RWPE2 (cell line): ENCODE measurements at places on chromosomes 16 and 17.

DNA sequence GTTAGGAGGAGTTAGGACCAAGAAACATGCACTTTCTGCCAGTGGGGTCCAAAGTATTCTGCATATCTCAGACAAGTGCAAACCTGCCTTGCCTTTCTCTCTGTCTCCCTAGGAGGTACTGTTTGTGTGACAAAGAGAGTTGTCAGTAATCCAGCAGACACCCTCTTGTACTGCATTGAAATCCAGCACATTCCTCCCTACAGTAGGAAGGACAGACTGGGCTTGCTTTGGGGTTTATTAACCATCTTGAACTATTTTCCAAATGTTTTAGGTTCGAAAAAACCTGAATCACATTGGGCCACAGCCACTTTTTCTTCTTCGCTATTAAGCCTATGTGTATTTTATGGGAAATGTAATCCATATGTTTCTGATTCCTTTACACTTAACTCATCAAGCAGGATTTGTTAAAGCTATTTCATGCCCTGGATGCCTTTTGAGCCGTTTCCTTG, 204.2 kb upstream of the KCNJ16 start:
- no peak for DNase-seq

GRCh38 chr17:48198950-48199541, 91.5 kb downstream of the SNX11 start:
- no peak for DNase-seq

- DNase-seq, result no peak
Observed at GRCh38 chr16:69417520-69418199, 6.8 kb upstream of the CYB5B start.

DNA sequence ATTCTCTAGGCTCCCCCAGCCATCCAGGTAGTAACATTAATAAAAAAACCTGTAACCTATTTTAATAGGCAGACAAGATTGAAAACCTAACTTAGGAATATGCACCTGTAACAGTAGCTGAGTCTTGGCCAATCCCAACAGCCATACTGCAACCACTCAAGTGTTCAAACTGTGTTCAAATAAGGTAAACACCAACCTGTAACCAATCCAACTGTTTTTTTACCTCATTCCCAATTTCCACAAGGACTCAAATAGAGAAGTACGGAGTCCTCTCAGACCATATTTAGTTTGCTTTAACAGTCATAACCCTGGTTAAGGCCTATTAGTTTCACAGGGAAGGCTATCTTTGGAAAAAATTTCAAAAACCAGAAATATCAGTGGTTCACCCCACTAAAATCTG, 40.4 kb upstream of the NOS2 start:
- DNase-seq, result no peak

DNA sequence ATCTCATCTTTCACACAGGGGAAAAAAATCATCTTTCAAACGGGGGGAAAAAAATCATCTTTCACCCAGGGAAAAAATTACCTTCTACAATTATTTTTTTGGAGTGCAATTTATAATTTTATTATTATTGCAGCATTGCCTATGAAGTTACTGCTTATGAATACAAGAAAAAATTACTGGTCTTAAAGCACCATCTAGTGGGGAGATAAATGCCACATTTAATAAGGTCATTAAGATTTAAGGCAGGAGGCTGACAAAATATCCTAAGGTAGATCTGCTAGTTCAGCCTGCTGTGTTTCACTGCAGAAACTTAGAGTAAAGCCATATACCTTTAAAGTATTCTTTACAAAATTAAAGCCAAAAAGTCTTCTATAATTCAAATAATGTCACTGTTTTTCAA, 13.7 kb downstream of the SHCBP1 start:
- no peak for DNase-seq

GRCh38 chr16:87080571-87081167, 236.5 kb downstream of the C16orf95 start:
- no peak for DNase-seq

DNA sequence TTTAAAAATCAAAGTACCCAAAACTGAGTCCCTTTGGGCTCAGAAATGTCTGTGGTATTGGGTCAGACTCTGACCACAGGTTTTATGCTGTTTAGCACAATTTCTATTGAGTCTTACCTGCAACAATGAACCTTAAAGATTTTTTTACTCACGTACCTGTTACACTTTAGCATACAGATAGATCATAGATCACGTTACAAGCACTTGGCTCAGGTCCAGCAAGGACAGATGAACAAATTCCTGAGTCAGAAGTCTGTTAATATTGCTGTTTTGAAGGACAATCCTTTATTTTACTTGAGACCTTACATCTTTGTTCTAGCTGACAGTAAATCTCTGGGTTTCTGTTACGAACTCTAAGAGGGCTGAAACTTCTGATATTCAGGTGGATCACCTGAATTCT, 12.8 kb downstream of the SLC7A6OS start:
- no peak for DNase-seq

DNA sequence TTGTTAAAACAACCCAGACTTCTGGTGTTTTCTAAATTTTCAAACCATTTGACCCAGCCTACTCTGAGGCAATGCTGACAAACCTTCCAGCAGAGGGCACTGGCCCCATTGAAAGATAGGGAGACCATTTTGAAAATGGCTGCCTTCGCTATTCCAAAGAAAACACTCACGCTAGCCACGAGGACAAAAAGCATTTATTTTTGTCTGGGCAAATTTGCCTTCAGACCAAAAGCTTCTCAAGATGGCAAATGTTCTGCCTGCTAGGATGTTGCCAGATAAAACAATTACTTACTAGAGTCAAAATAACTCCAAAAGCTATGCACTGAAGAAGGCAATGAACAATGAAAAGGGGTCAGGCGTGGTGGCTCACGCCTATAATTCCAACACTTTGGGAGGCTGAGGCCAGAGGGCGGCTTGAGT, 296.7 kb upstream of the IRX5 start:
- no peak for DNase-seq

DNA sequence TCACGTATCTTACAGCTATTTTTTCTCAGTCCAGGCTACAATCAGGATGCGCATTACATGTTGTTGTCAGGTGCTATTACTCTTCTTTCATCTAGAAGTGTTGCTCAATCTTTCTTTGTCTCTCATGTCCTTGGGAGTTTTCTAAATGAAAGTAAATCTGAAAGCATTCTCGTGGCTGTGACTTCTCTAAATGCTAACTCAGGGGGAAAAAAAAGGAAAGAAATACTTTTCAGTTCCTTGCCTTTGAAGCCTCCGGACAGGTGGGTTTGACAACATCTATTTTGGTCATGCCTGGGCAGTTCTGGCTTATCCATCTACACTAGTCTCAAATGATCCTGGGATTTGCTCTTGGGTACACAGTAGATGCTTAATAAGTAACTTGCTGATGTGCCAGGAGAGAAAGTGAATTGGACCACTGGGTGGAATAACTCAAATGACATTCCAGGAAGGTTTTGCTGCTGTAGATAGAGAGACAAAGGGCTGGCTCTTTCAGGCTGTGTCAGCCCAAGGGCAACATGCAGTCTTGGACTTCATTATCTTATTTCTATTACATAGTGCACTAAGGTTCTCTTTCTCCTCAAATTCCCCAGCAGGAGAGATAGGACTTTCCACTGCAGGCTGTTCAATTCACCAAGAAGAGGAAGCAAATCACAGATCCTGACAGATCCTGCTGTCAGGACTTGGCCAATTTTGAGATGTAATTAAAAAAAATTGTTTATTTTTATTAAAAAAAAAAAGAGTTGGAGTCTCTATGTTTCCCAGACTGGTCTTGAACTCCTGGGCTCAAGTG, 63.6 kb upstream of the NFAT5 start:
- no peak for DNase-seq

DNA sequence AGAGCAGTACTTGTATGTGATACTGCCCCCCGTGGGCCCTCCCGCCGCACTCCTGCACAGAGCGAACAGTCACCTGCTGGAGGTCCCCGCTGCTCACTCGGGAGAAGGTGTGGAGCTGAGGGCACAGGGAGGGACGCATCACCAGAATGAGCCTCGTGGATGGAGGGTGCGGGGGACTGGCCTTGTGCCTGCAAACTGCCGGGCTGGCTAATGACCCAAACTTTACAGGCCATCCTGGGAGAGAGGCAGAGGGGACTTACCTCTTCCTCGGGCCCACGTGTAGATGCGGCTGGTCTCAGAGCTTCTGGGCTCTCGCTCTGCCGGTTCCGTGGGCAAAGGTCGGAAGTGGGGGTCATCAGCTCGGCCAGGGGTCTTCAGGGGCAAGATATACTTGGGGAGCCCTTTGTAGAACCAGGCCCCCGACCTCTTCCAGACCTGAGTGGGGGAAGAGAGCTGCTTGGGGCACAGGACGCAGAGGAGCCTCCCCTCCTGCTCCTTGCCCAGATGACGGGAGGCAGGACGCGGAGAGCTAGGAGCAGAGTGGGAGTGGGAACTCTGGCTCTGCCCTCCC, 65.5 kb upstream of the DOC2B start:
- peak; percentile 34 for DNase-seq

DNA sequence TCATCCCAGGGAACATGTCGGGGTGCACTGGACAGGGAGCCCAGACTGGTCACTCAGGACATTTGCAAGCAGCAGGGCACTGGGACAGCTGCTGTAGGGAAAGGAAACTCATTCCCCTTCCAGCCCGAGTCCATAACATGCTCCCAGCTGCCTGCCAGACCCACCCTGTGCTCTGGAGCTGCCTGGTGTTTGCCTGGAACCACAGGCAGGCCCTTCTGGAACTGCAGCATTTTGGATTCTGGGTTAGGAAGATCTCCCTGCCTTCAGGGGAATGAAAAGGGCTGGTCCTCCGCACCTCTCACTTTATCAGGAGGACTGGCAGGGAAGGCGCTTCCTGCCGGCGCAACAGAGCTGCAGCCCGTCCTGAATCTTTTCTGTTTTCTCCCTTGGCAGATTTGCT, 41.2 kb downstream of the MEAK7 start:
- DNase-seq, result peak; percentile 18

GRCh38 chr17:65370669-65371131, 190.7 kb downstream of the AXIN2 start:
- no peak for DNase-seq

- no peak for DNase-seq
Observed at GRCh38 chr17:68353111-68353521, 61.8 kb downstream of the ARSG start.
